Right lobe of liver (tissue), 6 donors: ENCODE measurements at places on chromosomes 3 and 15.

DNA sequence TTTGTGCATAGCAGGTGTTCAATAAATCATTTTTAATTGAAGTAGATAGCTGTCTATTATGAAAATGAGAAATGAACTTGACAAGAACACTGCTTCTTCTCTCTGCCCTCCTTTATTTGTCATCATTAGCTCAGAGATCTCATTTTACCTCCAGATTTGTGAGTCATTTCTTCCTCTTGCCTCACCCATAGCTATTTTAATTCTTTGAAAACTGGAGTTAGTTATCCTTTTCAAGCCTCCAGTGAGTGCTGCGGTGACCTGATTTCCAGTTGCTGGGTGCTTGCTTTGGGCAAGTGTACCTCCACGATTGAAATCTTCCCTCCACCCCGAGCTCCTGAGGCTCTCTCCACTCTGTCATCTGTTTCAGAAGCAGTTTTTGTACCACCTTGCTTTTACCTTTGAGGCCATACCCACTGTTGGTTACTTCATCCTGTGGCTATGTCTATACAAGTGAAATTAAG lies 114.6 kb downstream of the NFKBIZ start:
- DNase-seq, result no peak

GRCh38 chr3:114362815-114363214 lies 69.0 kb downstream of the TIGIT start:
- DNase-seq, result no peak

- peak; percentile 76 for DNase-seq
Observed at GRCh38 chr3:169863458-169863899, 6.3 kb downstream of the LRRC31 start.

DNA sequence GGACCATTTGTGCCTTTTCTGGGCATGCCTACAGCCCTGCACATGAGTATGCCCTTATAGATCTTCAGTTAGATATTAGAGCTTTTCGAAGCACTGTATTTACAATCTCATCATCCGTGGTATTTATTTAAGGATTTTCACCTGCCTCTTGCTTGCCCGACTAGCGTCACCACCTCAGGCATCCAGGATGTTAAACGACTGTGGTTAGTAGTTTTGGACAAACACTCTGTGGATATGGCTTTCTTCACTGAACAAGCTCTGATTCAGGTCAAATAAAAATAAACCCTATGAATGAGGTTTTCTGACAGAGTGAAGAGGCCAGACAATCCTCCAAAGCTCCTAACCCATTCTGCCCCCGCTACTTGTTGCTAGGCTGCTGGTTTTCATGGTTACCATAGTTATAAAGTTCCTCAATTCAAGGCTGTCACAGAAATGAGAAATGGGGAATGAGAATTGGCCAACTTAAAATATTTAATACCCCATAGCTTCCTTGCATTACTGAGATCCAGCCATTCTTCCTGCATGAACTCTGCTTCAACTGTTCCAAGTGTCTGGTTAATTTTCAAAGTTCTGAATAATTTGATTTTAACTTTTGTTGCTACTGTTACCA lies 440.1 kb downstream of the GABRG3 start:
- no peak for DNase-seq

DNA sequence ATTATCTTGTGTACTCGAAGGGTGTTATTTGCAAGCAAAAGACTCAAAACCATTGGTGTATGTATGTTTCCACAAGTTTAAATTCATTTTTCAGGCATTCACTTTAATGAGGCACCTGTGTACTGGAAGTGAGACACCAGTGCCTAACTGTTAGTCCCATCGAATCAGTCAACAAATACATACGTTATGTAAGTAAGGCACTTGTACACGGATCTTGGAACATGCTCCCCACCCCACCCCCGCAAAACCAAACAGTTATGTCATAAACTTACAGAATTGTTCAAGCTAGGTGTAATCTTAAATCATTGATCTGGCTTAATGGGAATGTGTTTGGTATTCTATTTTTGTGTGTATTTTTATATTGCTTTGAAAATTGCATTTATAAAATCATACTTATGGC lies 17.1 kb downstream of the LRRC28 start:
- DNase-seq, result peak; percentile 56

DNA sequence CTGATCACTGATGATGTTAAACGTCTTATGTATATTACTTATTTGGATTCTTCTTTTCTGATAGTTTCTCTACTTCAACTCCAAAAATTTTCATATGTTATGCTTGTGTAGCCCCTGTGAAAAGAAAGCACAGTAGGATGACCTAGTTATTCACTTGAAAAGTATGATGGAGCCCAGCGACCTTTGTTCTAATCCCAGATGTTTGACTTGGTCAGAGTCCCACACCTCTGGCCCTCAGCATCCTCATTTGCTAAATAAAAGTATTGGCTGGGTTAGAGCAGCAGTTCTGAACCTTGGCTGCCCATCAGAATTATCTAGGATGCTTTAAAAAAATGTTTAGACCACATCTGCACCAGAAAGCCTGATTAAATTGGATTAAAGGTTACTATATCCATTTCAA lies 173.7 kb downstream of the ATG7 start:
- DNase-seq, result no peak

GRCh38 chr3:182937293-182938051 lies 42.9 kb downstream of the DCUN1D1 start:
- DNase-seq, result no peak

- DNase-seq, result no peak
Observed at GRCh38 chr15:84791763-84792162, 25.4 kb upstream of the ALPK3 start.

DNA sequence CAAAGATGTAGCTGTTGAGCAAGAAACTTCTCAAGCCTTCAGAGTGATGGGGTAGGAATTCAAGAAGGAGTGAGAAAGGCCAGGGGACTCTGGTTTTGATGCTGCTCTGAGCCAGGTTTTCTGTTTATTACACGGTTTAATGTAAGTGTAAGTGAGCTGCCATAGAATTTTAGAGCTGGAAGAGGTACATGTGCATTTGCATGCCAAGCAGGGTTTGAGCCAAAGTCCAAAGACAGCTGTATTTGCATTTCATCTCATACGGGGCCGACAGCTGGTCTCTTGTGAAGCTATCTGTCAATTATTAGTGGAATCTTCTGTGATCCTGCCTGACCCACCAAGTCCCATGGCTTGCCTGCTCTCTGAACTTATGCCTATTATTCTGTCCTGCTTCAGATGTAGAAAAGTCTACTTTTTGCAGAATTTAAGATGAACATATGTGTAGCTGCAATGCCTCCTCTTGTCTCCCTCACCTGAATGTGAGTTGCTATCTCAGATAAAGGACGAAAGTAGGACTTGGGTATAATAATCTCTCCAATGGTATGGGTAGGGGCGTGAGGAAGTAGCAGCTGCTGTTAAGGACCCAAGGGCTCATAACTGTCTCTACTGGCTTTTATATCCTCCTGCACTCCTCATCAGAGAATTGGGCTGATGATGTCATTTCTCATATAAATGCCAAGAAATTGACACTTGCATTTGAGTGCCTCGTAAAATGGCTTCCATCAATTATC lies 160.0 kb downstream of the SQOR start:
- DNase-seq, result peak; percentile 30

- DNase-seq, result no peak
Observed at GRCh38 chr3:55343486-55344357, 143.4 kb downstream of the WNT5A start.

GRCh38 chr3:62898530-62899496 lies 23.6 kb upstream of the CADPS start:
- DNase-seq, result no peak

DNA sequence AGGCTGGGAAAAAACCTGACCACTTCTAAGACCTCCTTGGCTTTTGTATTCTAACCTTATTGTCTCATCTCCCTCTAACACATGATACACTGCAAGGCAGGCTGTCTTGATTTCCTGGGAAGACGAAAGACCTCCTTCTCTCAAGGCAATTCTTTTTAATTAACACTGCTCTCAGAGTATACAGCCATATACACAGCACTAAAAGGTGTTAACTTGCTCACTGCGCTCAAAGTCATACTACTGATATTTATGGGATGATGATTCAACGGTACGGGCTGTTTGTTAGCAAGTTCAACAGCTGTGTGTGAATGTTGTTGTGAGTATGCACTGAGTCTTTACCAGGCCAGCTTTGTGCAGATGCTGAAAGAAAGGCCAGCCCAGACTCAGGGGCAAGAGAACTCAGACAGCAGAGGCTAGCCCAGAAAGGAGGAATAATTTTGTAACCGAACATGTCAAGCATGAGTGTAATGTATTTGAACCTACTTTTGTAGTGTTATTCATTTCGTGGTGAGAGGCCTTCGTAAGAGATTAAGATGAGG lies 229.9 kb downstream of the IL5RA start:
- no peak for DNase-seq

GRCh38 chr15:64422697-64423096 lies 35.1 kb downstream of the TRIP4 start:
- no peak for DNase-seq

DNA sequence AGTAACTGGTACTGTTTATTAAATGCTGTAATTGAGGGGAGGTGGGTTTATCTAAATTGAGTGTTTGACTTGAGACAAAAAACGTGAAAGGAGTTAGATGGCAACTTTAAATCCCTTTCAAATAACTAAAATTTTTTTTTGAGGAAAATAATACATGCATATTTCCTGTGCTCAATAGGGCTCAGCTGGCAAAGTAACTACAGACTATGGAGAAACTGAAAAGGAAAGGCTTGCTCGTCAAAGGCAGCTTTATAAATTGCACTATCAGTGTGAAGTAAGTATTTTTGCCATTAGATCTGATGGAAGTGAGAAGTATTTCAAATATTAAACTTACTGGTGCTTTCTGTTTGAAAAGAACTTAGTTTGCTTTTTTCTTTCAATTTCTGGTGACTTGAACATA lies 72.2 kb downstream of the DZIP3 start:
- DNase-seq, result no peak

GRCh38 chr15:101049856-101050622 lies 130.9 kb downstream of the LRRK1 start:
- no peak for DNase-seq

- no peak for DNase-seq
Observed at GRCh38 chr3:130728037-130728436, 18.6 kb downstream of the PIK3R4 start.

DNA sequence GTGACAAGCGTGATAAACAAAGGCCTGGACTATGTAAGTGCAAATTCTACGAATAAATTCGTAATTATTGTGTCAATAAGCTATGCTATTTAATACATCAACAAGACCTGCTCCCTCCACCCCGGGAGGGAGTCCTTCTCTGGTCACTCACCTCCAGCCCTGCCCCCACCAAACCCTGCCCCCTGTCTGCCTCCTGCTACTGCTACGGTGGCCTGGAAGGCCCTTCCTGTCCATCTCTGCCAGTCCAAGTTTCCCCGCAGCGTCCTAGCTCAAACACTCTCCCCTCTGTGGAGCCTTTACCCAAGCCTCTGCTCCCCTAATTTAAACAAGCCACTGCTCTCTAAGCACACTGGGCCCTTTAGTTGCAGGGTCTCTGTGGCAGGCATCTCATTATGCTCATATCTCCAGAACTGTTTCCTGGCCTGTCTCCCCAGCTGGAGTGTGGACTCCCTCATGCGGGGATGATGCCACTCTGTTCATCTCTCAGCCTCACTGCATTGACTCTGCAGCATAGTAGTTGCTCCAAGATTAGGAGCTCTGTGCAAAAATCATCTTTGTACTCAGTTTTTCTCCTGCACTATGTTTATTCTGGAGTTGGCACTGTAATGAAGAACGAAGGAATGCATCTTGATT lies 241.2 kb downstream of the NTRK3 start:
- DNase-seq, result no peak

DNA sequence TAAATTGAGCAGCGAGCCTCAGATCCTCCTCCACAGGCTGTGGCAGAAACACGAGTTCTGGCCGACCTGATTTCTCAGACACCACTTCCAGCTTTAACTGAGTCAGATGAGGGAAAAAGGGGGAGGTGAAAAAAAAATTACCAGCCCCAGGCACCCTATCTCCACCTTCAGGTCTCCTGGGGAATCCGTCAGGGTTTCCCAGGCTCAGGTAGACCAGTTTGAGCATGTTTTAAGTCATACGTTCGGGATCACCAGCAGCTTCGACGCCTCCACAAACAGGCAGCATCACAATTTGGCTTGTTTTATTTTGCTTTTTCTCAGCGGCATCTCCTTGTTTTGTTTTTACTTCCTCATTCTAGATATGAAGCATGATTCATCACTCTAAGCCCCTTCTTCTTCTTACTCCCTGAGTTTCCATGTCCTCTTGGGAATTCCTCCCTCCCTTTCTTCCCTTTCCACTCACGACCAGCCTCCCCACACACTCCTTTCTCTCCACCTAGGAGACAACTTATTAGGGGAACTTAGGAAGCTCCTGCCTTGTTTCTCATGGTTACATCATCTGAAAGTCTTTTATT lies 190.1 kb downstream of the ZNF621 start:
- no peak for DNase-seq

- DNase-seq, result no peak
Observed at GRCh38 chr3:78880603-78881461, 887.0 kb downstream of the ROBO1 start.

GRCh38 chr3:167102071-167102470 lies 278.0 kb downstream of the ZBBX start:
- no peak for DNase-seq

- DNase-seq, result no peak
Observed at GRCh38 chr3:185852635-185853034, 27.8 kb upstream of the IGF2BP2 start.

DNA sequence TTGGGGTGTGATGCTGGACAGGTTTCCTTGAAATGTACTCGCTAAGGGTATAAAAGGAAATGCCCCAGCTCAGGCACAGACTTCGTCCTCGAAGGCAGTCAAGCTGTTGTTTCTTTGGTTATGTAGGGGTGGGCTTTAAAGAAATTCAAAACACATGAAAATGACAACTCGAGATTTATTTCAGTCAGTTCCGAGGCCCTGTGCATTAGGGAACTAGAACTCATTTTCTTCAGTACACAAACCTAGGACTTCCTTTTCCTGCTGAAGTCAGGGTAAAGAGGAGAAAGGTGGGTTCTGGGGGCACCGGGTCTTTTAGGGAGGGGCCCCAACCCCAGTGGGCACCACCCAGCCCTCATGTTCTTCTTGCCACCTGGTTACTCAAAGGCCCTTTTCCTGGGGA lies 7.7 kb downstream of the CCR9 start:
- no peak for DNase-seq

DNA sequence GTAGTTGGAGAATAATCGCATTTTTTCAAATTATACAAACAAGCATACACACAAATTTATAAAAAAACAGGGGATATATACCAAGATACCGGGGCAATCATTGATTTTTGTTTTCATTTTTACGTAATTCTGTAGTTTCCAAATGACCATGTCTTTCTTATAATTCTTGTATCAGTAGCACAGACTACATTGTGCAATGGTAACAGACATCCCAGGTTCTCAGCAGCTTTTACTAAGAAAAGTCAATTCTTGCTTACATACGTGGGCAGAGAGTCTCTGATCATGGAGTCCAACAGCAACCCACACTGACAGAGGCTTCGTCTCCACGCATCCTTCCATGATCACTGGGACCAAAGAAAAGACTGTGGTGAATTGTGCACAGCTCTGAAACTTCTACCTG lies 441.3 kb downstream of the TBL1XR1 start:
- DNase-seq, result no peak

GRCh38 chr3:88469216-88469615 lies 319.5 kb downstream of the C3orf38 start:
- DNase-seq, result no peak
